Endodermal cell (in vitro differentiated cells): ENCODE measurements at places on chromosomes 16 and 17.

DNA sequence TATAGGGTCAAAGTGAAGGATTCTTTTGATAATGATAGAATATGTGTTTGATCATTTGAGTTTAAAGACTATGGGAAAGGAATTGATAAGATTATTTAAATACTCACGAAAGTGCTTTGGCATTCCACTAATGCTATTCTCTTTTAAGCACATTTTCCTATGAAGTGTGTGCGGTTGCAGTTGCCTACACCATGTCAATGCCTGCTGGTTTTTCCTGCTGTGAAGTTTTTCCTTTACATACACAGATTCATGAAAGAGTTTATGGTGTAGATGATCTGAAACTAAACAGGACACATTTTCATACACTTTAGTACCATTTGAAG lies 78.7 kb downstream of the VMP1 start:
- DNase-seq = no peak

GRCh38 chr16:2701272-2701671 lies 18.8 kb downstream of the PRSS27 start:
- no peak for DNase-seq

- peak; percentile 88 for DNase-seq
Measured at GRCh38 chr17:28612936-28613872, 781 bp downstream of the RSKR start.

- DNase-seq = no peak
Measured at GRCh38 chr16:75818491-75818890, 92.2 kb upstream of the CPHXL start.

DNA sequence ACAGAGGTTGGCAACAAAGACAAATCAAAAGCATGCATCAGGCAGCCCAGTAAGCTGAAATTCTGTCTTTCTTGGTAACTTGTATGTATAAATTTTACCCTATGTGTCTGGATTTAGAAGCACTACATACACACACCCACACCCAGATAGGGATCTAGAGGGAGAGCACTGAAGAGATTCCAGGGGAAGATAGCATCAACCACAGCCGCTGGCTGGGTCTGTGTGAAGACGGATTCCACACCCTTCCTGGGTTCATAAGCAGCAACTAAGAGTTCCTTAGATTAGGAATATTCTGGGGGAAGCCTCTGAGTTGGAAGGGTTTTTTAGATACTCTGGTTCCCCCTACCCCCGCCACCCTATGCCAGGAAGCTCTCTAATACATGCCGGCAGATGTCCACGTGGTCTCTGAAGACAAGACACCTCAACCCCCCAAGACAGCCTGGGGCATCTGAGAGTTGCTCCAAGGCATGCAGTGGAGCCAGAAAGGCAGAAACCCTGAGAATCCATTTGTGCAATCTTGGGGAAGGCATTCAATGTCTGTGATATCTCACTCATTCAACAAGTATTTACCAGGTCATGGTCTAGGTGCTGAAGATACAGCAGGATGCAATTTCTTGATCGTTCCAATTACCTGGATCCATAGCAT lies 86.4 kb downstream of the NOG start:
- DNase-seq = no peak

DNA sequence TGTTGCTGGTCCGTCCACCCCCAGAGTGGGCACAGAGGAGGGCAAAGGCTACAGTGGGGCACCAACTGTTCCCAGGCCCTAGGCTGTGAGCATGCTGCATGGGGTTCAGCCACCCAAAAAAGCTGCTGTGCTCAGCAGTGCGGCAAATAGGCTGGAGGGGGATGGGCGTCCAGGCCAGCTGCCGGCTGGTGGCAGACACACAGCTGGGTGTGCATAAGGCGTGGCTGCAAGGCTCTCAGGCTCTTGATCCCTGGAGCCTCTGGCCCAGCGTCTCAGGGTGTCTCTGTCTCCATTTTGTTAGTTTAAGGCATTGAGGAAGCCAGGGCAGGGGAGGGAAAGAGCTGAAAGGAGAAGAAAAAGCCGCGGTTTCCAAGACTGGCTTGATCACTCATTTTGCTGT lies 8.8 kb downstream of the RPL19 start:
- peak; percentile 77 for DNase-seq

DNA sequence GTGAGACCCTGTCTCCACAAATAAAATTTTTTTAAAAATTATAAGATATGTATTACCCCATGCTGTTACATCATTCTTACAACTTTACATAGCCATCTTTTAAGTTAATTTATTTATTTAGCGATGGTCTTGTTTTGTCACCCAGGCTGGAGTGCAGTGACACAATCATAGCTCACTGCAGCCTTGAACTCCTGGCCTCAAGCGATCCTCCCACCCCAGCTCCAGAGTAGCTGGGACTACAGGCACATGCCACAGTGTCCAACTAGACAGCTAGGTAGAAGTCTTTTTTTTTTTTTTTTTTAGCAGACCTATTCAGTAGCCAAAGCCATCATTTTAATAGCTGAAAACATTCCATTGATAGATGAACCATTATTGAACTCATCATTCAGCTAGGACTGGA lies 92.7 kb downstream of the NDE1 start:
- no peak for DNase-seq

DNA sequence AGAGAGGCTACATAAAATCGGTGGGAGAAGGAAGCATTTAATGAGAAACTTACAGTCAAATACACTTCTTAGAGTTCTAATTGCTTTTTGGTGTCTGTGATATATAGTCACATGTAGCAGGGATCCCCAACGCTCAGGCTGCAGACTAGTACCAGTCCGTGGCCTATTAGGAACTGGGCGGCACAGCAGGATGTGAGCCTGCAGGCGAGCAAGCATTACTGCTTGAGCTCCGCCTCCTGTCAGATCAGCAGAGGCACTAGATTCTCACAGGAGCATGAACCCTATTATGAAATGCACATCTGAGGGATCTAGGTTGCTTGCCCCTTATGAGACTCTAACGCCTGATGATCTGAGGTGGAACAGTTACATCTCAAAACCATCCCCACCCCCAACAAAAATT lies 158.5 kb downstream of the TANC2 start:
- peak; percentile 71 for DNase-seq

- peak; percentile 46 for DNase-seq
Measured at GRCh38 chr16:14957576-14958322, 17.1 kb upstream of the PDXDC1 start.

- DNase-seq = peak; percentile 73
Measured at GRCh38 chr17:42683407-42684034, 1.2 kb downstream of the CNTNAP1 start.

DNA sequence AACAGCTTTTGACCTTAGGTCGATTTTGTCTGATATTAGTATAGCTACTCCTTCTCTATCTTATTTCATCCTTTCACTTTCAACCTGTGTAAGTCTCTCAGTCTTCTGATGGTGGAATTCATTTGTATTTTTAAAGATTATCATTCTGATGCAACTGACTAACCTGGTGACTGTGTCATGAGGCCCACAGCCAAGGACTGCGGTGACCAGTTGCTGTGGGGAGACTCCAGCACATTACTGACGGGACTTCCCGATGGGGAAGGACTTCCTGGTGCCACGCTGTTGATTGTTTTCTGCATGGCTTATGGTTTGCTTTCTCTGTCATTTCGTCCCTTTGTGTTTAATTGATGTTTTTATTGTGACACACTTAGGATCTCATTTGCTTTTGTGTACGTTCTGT lies 34.2 kb downstream of the RMI2 start:
- no peak for DNase-seq

- no peak for DNase-seq
Measured at GRCh38 chr17:45177563-45177962, 15.9 kb downstream of the HEXIM2 start.

- no peak for DNase-seq
Measured at GRCh38 chr16:67149276-67150046, 1.3 kb downstream of the B3GNT9 start.

DNA sequence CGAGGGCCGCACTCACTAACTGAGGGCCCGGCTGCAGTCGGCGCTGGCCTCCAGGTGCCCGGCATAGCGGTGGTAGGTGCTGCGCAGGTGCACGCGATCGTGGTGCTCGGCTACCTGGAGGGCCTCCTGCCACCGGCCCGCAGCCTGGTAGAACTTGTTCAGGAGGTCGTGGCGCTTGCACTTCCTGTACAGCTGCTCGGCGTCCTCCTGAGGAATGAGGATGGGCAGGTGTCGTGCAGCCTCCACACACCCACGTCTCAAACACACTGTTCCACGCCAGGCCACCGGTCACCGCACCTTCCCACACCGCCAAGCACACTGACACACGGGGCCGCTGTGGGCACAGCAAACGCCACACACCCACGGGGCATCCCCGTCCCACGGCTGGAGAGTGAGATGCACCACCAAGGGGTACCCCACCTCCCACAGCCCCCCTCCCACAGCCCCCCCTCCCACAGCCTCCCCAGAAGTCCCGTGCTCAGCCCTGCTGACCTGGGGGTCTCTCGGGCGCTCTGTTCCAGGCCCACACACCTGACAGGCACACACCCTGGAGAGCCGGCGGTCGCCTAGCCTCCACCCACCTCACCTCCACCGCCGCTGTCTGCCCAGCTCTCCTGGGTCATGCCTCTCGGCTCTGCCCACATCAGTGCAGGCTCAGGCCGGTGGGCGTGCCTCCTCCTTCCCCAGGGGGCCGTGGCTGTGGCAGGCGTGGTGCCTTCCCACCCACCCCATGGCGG lies 7.4 kb upstream of the TMEM204 start:
- DNase-seq = no peak

- no peak for DNase-seq
Measured at GRCh38 chr16:84833542-84834402, 14.0 kb downstream of the CRISPLD2 start.

DNA sequence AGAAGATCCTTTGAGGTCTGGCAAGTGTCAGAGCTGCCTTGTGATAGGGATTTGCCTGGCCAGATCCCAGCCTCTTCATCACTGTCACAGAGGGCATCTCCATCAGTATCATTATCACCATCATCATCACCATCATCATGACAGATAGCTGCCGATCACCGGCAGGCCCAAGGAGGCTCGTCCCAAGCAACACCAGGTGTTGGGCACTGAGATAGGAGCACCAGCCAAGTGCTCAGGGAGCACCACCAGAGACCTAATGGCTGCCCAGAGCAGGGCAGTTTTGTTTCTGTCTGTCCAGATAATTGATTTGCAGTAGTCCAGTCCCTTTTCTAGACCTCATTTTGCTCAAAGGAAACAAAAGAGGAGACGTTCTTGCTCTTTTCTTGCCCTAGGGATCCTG lies 25.0 kb downstream of the HNF1B start:
- DNase-seq = no peak

GRCh38 chr16:83915081-83915480 lies 16.2 kb downstream of the MLYCD start:
- DNase-seq = no peak

- no peak for DNase-seq
Measured at GRCh38 chr16:88622125-88622524, 16.2 kb upstream of the IL17C start.

DNA sequence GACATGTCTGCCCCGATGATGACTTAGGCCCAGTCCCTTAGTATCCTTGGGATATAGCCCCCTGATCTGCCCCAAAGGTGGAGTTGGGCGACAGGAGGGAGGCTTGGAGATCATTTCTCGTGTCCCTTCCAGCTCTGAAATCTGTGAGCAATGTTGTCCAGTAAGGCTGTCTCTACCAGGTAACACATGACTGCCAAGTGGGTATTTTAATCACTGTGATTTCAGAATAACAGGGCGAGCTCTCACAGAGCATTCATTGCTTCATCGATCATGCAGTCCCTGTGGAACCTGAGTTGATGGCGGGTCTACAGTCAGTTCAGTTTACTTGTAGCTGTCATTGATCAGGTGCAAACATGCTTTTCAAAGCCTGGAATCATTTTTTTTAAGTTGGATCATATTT lies 39.2 kb downstream of the KSR1 start:
- DNase-seq = no peak

GRCh38 chr17:42313773-42314566 lies 25.7 kb downstream of the STAT5A start:
- DNase-seq = no peak

- DNase-seq = no peak
Measured at GRCh38 chr16:22684574-22685458, 129.1 kb upstream of the HS3ST2 start.

GRCh38 chr17:34850023-34850422 lies 111.2 kb downstream of the CCT6B start:
- DNase-seq = no peak

DNA sequence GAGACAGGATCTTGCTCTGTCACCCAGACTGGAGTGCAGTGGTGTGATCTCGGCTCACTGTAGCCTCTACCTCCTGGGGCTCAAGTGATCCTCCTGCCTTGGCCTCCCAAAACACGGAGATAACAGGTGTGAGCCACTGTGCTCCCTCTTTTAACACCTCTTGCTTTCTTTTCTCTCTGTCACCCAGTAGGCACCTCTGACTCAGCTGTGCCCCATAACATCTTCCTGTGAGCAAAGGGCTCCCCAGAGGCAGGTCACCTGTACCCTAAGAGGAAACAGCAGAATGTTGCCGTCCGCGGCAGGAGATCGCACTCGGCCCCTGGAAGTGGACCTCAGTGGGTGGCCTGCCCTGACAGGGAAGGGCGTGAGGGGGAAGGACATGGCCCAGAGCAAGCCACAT lies 918 bp upstream of the NLRC3 start:
- no peak for DNase-seq

DNA sequence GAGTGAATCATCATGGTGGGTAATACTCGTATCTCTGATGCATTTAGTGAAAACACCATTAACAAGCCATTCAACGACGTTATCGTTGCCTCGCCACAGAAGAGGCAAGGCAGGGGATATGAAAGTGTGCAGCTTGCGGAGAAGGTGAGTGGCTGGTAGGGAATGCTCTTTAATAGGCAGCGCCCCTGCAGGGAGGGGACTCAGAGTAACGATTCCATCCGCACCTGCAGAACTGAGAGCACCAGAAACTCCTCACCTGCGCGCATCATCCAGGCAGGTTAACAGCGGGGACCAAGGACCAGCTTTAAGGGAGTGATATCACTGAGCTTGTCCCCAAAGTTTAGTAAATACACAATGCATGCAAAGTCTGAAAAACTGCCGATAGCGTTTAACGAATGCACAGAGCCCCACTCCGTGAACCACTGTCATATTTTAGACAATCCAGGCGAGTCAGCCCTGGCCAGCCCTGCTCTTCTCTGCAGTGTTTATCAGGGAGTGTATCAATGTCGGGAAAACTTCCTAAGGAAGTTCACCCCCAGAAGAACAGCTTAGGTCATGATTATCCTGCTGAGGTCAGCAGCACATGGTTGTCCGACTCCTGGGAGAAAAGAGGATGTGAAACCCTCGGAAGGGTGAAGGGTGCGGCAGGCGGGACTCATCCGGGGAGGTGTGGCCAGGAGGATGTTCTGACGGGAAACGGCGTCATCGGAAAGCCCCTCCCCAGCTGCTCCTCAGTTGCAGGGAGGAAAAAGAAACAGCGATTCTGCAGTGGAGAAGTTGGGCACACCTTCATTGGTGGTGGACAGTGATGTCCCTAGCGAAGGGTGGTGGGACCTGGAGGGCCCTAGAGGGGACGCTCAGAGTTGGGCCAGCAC lies 68.5 kb upstream of the DNAH17 start:
- no peak for DNase-seq

- DNase-seq = no peak
Measured at GRCh38 chr16:11562411-11562810, 24.3 kb downstream of the LITAF start.

DNA sequence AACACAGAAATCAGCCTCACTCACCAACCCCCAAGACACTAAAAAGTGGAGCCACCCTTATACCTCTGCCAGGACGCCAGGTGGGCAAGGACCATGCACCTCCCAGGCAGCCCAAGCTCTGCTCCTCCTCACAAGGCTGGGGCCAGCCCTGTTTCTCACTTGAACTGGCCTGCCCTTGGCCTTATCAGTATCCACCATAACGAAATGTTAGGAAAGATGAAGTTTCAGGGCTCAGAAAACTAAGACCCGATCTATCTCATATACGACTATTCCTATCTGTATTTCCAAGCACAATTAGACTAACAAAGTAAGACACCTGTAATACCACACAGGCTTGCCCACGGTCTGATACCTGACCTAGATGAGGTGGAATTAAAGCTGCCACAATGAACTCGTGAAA lies 6.9 kb downstream of the FBXO31 start:
- no peak for DNase-seq
